ENCODE measurements at places on chromosomes 4 and X. TPM values are rescaled to one million over a fixed set of nuclear protein-coding genes. Genes with fewer than 3 reads are reported as not detected.

ITIH6 gene
- not detected for polyA plus RNA-seq

GPRASP3 gene
- polyA plus RNA-seq, result 1.9 TPM

UGT2B10 gene
- not detected for polyA plus RNA-seq

CDS1 gene
- 0.01 TPM for polyA plus RNA-seq

PPM1K gene
- polyA plus RNA-seq, result 9.0 TPM

LRCH2 gene
- 4.1 TPM for polyA plus RNA-seq

CLGN gene
- not detected for polyA plus RNA-seq

F8A1 gene
- polyA plus RNA-seq, result 7.1 TPM

HMX1 gene
- not detected for polyA plus RNA-seq

PLAC8 gene
- 13.7 TPM for polyA plus RNA-seq

Data from BJ (cell line).